ENCODE measurements at places on chromosomes 5 and 9.
A peak's percentile ranks its signal among the peaks of the same experiment; 100 is the strongest.

GRCh38 chr9:131194762-131195161 is 69.4 kb downstream of the NUP214 start:
- no peak for DNase-seq

DNA sequence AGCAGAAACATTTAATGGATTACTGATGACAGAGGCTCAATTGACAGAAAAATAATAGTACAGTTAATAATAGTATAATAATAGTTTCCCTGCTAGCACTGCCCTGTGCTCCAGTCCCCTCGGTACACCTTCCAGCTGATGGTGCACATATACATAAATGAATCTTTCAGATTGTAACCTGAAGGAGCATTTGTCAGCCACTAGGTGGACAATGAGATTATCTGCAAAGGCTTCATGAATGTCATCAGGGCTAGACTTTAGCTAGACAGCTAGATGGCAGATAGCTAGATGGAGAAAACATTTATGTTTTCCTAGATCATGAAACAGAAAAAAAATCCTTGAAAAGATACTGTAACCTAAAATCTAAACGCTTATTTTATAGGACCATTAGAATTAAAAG is 304.4 kb upstream of the SMC2 start:
- DNase-seq = peak; percentile 44

DNA sequence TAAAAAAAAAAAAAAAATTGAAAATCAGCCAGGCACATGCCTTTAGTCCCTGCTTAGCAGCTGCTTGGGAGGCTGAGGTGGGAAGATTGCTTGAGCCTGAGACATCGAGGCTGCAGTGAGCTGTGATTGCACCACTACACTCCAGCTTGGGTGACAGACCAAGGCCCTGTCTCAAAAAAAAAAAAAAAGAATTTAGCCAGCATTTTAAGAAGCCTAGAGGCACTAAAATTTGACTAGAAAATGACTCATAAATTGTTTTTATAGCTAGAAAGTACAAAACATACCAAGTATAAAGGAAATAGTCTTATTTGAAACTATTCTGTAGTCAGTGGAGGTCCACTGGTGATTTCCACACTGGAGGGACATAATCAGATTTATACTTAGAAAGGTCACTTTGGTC is 17.5 kb downstream of the LRRC70 start:
- peak; percentile 26 for DNase-seq

- no peak for DNase-seq
Measured at GRCh38 chr5:134917070-134917815, 12.3 kb downstream of the PCBD2 start.

- DNase-seq = peak; percentile 43
Measured at GRCh38 chr9:89473762-89474469, 24.0 kb downstream of the SEMA4D start.

DNA sequence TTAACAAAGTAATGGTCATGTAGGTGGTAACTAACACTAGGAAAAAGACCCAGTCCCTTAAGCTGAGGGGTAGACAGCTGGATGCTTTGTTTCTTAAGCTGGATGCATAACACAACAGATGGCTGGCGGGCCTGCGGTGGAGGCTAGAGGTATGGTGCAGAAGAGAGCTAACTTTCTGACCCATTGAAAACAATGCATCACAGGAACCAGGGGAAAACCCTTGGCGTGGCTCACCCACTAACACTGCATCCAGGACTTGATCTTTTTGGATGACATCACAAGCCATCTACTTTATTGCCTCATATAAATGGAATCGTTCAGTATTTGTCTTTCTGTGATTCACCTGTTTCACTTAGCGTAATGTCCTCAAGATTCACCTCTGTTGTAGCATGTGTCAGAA is 138.7 kb downstream of the AUH start:
- no peak for DNase-seq

DNA sequence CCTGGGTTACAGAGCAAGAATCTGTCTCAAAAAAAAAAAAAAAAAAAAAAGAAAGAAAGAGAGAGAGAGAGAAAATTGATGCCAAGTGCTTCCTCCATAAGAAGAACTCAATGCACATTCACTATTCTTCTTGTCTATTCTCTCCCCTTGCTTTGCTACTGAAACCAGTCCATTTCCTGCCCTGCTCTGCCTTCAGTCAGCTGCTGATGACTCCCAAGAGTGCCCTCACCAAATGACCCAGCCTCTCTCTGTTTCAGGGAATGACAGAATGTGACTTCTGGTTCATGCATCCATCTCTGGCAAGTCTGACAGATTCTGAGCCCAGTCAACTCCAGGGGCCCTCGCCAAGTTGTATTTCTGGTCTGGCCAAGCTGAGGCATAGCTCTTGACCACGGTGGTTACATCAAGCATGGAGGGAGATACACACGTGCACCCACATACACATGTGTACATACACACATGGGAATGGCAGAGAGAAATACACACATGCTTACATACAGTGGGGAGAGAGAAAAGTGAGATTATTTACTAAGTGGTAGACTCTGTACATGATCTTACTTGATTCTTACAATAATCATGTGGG is 106.2 kb downstream of the NSG2 start:
- no peak for DNase-seq

- DNase-seq = no peak
Measured at GRCh38 chr5:143759396-143760130, 52.4 kb upstream of the HMHB1 start.

- no peak for DNase-seq
Measured at GRCh38 chr9:130325921-130326320, 60.4 kb downstream of the HMCN2 start.

DNA sequence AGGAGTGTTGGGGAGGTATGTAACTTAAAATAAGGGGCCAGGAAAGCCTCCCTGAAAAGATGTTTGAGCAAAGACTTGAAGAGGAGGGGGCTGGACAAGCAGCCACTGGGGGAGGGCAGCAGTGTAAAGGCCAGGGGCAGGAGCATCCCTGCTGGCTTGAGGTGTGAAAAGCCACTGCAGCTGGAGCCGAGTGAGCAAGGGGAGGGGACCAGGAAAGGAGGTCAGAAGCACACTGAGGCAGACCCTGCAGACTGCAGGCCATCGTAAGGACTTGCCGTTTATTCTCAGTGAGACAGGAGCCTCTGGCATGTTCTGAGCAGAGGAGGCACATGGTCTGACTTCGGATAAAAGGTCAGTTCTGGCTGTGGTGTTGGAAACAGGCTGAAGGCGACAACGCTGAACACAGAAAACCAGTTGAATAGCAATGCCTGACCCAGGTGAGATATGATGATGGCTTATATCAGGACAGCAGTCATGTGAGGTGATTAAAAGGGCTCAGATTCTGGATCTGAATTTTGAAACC is 10.2 kb upstream of the ERGIC1 start:
- no peak for DNase-seq

DNA sequence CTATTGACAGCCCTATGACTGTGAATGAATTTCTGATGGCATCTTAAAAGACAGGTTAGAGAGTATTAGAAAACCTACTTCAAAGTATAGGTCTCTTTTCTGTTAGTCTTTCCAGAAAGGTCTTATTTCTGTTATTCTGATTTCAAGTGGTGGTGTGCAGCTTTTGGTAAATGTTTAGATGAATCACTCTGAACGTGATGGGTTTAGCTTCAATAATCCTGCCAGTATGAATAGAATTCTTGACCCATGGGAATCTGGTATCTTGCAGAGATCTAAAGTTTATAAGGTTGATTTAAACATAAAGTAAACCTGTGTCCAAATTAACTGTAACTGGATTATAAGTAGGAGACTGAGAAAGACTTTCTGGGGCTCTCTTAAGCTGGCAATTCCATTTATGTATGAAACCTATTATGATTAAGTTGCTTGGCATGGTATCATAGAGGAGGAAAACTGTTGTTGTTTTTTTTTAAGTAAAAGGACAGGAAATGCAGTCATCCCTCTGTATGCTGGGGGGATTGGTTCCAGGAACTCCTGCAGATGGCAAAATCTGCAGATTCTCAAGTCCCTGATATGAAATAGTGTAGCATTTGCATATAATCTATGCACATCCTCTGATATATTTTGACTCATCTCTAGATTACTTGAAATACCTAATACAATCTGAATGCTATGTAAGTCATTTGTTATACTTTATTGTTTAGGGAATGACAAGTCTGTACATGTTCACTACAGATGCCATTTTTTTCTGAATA is 77.0 kb upstream of the ADAMTS19 start:
- peak; percentile 58 for DNase-seq

GRCh38 chr9:9924376-9924775 is 688.4 kb downstream of the PTPRD start:
- peak; percentile 1 for DNase-seq

GRCh38 chr9:129236441-129237145 is 58.5 kb upstream of the IER5L start:
- no peak for DNase-seq

GRCh38 chr9:86202338-86202882 is 57.0 kb downstream of the C9orf153 start:
- DNase-seq = peak; percentile 62

- DNase-seq = no peak
Measured at GRCh38 chr5:1448511-1449011, 3.3 kb upstream of the SLC6A3 start.

DNA sequence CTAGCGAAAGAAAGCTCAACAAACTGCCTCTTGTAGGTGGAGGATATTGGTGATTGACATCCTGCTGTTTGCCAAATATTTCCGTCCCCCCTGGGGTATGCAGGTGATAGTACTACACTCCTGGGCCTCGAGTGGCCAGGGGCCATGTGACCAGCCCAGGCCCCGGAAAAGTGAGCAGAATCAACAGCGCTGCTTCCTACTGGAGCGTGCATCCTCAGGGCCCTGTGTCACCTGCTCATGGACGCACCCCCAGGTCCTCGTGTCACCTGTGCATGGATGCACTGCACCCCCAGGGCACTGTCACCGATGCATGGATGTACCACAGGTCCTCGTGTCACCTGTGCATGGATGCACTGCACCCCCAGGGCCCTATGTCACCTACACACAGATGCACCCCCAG is 43.8 kb downstream of the ADAMTS16 start:
- no peak for DNase-seq

Measured in fibroblast of mammary gland (primary cell).